T-helper 17 cell (primary cell): ENCODE measurements at places on chromosomes 4 and X.

DNA sequence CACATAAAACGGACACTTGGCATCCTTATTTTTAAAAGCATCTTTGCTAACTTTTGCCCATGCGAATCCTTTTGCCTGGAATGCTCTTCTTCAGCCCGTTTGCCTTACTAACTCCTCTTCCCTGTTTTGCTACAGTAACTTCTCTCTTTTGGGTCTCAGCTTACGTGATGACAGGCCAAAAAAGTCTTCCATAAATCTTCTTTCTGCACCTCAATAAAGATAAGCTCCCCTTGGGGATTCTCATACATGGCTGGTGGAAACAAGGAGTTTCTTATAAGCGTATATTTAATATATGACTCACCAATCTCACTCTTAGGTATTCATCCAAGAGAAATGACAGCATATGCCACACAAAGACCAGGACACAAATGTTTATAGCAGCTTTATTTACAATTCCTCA is 192.7 kb downstream of the RCHY1 start:
- no peak for DNase-seq

DNA sequence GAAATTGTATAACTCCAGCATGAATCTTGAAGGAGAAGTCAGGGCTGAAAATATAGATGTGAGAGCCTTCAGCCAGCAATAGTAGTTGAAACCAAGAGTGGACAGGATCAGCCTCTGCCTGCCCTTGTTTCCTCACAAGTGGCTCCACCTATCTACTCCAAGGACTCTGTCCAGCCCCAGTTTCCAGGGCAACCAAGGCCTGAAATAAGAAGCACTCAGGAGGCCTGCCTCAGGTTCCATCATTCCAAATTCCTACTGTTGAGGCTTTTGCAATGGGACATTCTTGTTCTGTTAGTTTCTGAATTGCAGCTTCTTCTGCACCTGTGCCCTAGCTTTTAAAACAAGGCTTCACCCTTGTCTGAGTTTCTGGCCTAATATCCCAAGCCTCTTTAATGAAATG is 41.6 kb downstream of the TRPC5OS start:
- no peak for DNase-seq

DNA sequence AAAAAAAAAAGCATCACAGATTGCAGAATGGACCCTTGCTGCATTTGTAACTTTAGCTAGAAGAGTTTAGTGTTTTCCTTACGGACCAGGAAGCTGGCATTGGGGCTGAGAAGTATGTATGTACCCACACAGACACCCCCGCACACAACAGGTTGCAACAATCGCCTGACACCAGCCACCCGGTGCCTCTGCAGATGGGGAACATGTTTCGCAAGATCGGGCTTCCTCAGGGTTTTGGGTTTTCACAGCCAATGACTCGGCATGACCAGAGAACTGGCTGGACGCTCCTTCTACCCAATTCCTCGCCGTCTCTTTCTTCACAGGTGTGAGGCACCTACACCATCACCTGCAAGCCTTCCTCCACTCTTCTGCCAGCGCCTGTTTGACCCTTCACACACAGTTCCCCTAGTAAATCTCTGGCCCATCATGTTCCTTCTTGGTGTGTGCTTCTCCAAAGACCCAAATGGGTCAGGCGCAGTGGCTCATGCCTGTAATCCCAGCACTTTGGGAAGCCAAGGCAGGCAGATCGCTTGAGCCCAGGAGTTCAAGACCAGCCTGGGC is 70.4 kb downstream of the DHRSX start:
- DNase-seq = no peak

GRCh38 chrX:119880552-119881437 is 9.2 kb downstream of the NDUFA1 start:
- DNase-seq = no peak

- DNase-seq = no peak
These were observed 482.1 kb downstream of the TMA16 start for GRCh38 chr4:163976588-163976987.

DNA sequence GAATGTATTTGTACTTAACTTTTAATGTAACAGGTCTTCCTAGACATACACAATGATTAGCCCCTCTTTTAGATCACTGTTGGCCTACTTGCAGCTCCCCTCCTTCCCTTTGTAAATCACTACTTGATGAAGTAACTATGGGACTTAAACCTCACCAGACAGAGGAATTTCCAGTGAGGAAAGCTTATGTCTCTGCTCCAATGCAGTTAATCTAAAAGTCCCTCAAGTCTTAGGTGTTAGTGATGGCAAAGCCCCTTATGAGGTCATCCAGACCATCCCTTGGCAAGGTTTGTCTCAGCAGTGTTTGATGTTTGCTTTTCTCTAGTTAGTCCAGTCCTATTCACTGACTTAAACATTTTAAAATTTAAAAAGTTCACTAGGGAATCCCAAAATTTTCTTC is 877.3 kb upstream of the INTU start:
- DNase-seq = no peak

DNA sequence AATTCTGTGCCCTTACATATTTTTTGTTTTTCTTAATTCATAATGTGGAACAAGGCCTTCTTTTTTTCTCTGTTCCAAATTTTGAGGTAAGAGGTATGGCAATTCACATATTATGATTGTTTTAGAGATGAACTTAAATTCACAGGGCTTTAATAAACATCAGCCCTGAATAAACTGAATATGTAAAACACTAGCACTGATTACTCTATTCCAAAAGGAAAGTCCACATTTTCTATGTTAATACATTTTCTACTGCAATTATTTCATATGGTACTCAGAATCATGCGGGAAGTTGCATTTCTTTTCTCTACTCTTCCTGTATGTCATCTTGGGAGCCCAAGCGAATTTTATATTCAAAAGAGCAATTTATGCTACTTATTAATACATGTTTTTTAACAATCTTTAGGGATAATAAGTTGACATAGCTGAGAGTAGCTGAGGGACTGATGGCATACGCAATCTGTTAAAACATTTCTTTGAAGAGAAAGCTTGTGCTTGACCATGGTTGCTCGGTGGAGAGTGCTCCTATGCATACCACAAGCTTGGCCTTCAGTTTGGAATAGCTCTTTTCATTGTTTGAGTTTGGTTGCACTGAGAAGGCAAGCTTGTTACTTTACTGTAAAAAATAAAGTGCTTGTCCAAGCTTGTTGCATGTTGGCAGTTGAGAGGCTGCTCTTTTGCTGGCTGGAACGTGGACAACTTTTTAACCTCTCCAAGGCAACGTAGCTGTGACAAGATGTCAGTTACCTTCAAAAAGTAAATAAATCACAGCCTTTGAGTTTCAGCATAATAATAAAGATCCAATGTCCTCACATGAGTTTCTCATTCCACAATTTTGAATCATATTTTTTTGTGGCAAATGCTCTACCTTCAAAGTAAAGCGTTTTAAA is 196.3 kb upstream of the SPRY1 start:
- no peak for DNase-seq

DNA sequence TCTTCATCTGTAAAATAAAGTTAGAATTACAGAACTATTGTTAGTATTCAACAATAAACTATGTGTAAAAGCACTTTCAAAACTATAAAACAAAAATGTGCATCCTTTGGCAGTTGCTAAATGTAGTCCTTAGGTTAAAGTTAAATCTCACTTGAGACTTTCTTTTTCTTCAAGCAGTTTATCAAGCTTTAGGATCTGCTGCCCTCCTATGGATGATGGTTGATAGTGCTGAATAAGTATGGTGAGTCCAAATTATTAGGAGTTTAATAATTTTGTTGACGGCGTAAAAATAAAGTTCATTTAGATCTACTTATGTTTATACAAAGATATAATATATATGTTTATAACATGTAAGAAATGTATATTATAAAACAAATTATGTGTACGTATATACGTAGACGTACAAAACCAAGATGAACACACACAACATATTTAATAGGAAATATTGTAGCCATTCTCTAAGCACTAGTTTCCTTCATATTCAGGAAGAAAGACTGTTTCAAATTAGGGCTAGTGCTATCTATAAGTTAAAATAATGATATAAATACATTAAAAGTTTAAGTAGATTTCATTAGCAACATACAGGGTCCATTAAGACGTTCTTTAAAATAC is 22.3 kb downstream of the UGT2A2 start:
- no peak for DNase-seq

DNA sequence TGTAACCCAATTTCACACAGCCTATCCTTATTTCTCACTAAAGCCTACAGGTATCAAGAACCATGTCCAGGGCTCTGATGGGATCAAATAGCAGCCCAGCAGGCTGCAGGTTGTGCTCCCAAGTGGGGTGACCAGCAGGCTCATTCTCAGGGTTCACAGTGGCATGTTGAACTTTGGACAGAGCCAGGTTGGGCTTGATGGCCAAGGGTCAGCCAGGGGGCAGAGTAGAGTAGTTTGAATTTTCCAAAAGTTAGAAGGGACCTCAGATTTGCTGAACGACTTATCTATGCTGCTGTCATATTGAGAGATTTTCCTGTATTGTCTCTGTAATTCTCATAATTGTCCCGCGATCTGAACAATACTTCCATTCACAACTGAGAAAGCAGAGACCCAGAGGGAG is 310.8 kb upstream of the BOD1L1 start:
- no peak for DNase-seq

GRCh38 chrX:107710617-107711391 is 64.8 kb downstream of the TSC22D3 start:
- no peak for DNase-seq

- no peak for DNase-seq
These were observed 40.7 kb downstream of the NPY2R start for GRCh38 chr4:155249016-155249566.

DNA sequence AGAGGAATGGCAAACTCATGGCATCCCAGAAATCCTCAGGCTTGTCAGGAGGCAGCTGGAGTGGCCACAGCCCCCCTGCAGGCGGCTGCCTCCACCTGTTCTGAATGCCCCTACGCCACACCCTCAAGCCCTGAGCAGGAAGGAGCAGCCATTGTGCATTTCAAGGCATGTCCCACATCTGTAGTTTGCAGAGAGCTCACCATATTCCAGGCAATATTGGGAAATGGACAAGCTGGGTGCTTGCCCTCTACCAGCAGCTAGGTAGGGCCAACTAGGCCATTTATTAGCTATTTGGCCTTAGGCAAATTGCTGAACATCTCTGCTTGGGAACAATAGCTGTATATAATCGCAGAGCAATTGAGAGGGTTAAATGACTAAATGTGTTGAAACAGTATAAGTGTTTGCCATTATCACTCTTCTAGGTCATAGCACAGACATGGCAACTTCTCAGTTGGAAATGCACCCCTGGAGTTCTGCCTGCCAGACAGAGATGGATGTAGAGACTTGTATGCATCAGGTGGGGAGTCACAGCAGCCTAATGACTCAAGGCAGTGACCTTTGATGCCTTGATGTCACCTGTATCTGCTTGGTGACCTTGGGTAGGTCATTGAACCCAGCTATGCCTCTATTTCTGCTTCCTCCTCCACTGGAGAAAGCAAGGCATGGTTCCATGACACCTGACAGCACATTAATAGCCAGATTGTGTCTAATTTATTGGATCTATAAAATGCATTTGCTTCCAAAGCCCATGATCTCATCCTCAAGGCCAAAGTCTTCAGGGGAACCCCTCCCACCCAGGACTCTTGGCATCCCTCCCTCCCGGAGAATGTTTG is 52.8 kb downstream of the FHDC1 start:
- no peak for DNase-seq

DNA sequence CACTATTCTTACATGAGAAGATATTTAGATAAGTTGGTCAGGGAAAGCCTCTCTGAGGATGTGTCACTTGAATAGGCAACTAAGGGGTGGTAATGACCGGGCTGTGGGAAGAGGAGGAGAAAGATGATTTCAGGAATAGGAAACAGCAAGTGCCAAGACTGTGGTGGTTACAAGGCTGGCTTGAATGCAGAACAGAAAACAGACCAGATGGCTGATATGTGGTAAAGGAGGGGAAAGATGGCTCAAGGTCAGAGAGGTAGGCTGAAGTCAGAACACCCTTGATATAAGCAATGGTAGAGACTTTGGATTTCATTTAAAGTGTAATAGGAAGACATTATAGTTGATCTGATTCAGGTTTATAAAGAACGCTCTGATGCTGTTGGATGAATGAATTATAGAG is 15.0 kb downstream of the TLR7 start:
- no peak for DNase-seq

GRCh38 chrX:64977830-64978229 is 1.6 kb upstream of the ZC4H2 start:
- no peak for DNase-seq

DNA sequence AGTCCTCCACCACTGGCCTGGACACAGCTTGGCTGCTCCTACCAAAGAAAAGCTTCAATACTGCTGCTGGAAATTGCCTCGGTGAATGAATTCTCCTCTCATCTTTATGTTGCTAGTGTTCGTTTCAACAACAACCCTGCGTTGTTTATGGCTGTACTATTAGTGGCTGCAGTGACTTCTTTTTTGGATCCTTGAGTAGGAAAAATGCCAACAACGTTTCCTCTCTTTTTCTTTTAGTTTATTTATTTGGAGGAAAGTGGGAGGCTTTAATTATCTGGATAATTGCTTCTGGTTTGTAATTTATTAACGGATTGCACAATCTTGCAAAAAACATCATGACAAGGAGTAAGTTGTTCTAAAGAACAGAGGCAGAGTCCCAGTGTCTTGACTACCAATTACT is 464.1 kb upstream of the TRAM1L1 start:
- DNase-seq = no peak

DNA sequence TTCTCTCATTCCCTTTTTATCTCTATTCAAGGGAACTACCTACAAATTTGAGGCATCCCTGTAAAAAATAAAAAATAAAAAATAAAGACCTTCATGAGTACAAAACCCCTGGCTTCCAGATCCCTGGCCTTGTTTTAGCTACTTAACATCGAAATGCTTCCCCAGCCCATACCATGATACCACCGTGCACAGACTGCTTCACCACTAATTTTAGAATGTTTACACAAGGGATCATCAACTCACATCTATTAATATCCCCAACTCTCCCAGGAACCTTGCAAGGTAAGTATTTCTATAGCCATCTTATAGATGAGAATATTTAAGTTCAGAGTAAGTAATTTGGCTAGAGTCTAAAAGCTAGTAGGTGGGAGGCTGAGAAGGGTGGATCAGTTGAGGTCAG is 51.7 kb downstream of the UCHL1 start:
- DNase-seq = no peak

DNA sequence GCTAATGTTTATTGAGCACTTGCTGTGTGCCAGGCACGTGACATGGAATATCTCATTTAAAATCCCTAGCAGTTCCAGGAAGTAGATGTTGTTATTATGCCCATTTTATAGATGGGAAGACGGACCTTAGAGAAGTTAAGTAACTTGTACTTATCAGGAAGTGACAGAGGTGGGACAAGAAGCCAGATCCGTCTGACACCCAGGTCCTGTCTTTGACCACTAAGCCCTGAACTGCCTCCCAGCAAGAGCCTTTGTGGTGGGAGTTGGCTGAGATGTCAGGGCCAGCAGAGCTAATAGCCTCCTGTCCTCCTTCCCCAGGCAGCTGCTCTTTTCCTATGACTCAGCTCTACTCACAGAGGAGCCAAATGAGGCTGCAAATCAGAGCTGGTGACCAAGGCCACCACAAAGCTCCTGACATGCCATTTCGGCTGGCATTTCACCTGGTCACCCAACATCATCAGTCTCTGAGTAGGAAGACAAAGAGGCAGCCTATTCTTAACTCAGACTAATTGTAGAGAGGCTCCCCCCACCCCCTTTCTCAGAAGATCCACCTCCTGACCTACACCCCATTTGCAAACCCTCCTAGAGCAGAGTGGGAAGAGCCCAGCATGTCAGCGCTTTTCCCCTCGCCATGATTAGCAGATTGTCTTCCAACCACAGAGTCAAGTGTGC is 175.1 kb upstream of the KIT start:
- DNase-seq = no peak

- DNase-seq = no peak
These were observed 182.2 kb downstream of the CAMK2D start for GRCh38 chr4:113579360-113579759.

- no peak for DNase-seq
These were observed 135.7 kb downstream of the QDPR start for GRCh38 chr4:17376205-17376604.
